ENCODE measurements at places on chromosomes 11 and 22. TPM values are rescaled to one million over a fixed set of nuclear protein-coding genes. Genes with fewer than 3 reads are reported as not detected.

DNA sequence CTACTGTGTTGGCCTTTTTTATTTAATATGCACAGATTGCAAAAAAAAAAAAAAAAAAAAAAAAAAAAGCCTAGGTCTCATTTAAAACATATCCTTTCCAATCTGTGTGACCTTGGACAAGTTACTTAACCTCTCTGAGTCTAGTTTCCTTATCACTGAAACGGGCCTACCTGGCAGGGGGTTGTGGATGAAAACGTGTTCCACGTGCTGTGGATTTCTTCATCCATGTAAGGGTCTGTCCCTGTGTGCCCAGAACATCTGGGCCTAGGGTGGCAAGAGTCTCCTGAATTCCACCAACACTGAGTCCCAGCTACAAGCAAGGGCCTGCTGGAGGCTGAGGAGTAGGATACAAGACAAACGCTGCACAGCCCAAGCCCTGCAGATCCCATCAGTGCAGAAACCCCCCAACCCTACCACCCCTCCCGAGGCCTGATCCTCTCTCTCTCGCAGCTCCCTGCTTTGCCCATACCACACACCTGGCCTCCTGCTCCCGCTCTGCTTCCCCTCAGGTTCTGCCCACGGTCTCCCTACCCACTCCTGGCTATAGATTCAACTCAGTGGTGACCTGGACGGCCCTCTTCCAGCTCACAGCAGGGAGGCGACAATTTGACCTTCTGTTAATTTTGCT lies 4.7 kb upstream of the GNAZ start:
- no peak for DNase-seq

Gene AMPD3
- polyA plus RNA-seq: 6.4 TPM

- no peak for DNase-seq
Observed at GRCh38 chr22:23846081-23846469, 7.3 kb upstream of the DERL3 start.

Gene TREH
- 0.41 TPM for polyA plus RNA-seq

Gene H19
- polyA plus RNA-seq: 1,758 TPM

DNA sequence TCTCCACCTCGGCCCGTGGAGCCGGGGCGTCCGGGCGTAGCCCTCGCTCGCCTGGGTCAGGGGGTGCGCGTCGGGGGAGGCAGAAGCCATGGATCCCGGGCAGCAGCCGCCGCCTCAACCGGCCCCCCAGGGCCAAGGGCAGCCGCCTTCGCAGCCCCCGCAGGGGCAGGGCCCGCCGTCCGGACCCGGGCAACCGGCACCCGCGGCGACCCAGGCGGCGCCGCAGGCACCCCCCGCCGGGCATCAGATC lies 439 bp downstream of the YAP1 start:
- no peak for DNase-seq

DNA sequence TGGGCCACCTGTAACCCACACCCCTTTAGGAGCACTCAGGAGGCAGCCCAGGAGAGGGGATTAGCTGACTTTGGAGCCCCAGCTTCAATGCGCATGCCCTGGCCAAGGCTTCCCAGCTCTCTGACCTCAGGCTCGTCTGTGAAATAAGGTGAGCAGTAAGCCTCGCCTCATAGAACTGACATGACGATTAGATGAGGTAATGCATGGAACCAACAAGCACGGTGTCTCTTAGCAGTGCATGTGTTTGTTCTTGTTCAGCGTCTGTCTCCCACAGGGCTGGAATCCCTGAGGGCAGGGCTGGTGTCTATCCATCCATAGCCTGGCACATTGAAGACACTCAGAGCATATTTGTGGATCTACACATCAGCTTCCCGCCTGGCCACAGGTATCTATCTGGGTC lies 415.4 kb downstream of the MN1 start:
- no peak for DNase-seq

GRCh38 chr11:9893474-9893873 lies 229.6 kb downstream of the SWAP70 start:
- DNase-seq: no peak

Gene OR52I2
- 0.03 TPM for polyA plus RNA-seq

Gene MMP27
- not detected for polyA plus RNA-seq

- DNase-seq: no peak
Observed at GRCh38 chr11:68189888-68190287, 23.2 kb downstream of the KMT5B start.

- no peak for DNase-seq
Observed at GRCh38 chr22:27063406-27063805, 406.0 kb downstream of the MIAT start.

DNA sequence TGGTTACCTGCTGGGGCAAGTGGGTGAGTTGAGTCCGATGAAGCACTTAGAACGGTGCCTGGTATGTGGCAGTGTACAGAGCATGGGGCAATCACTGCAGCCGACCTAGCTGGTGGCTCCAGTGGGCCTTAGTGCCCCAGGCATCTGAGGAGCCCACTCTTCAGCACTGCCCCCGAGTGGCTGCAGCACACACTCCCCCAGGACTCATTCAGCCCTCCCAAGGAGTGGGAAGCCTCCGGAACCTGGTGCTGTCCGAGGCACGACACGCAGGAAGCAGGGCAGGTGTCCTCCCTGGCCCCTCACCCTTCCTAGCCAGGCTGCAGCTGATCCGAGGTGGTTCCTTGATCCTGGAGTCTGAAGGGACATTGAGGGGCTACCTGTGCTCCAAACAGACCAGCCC lies 42.4 kb upstream of the PRODH start:
- no peak for DNase-seq

GRCh38 chr11:123069908-123070821 lies 8.2 kb upstream of the HSPA8 start:
- DNase-seq: no peak

GRCh38 chr11:5596607-5597201 lies at the start of gene TRIM6:
Gene TRIM6 (plus strand): TSS chr11:5596637. CDS start chr11:5596898, 261 bp downstream.
- DNase-seq: peak; percentile 31

Gene GRIA4
- polyA plus RNA-seq: 0.88 TPM

DNA sequence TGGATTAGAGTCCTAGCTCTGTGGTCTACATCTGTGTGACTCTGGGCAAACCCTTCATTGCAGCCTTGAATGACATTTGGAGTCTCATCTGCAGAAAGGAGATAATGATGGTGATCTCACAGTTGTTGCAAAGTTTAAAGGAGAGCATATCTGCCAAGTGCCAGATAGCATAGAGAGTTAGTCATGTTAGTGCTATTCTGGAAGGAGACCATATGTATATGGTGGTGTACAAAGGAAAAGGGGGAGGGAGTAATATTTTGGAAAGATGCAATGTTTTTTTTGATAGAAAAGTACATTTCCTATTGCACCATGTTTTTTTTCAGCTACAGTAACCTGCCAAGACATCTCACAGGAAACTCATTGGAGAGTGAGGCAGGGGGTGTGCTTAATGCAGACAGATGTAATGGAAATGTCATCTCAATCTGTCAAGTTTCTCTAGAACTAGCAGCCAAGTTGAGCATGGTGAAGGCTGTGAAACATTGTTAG lies 92.1 kb upstream of the NARS2 start:
- DNase-seq: no peak

- DNase-seq: no peak
Observed at GRCh38 chr11:78189174-78189724, 530 bp downstream of the USP35 start.

Gene SHISAL1
- polyA plus RNA-seq: 1.9 TPM

- no peak for DNase-seq
Observed at GRCh38 chr11:77559686-77560401, 29.9 kb upstream of the AQP11 start.

DNA sequence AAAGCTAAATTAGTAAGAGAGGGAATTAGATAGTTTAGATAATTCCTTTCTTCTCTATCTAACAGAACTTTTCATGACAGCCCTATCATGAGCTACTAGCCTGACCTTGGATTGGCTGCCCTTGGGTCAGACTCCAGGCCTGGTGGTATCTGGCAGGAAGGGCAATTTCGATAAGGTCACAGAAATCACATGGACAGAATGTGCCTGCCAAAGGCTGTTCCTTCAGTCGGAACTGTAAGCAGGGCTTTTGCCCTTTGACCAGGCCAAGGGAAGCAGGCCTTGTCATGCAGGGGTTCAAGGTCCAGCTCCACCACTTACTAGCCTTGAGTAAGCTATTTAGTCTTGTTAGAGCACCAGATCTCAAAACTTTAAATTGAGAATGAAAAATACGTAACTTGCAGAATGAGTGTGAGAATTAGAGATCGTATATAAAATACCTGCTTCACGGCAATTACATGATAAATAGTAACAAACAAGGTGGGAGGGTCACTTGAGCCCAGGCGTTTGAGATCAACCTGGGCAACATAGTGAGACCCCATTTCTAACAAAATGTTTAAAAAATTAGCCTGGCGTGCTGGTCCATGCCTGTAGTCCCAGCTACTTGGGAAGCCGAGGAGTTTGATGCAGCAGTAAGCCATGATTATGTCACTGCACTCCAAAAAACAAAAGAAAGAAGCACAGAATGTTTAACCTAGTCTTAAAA lies 60.8 kb upstream of the SC5D start:
- DNase-seq: no peak

GRCh38 chr11:61531044-61531443 lies 22.5 kb downstream of the LRRC10B start:
- no peak for DNase-seq

DNA sequence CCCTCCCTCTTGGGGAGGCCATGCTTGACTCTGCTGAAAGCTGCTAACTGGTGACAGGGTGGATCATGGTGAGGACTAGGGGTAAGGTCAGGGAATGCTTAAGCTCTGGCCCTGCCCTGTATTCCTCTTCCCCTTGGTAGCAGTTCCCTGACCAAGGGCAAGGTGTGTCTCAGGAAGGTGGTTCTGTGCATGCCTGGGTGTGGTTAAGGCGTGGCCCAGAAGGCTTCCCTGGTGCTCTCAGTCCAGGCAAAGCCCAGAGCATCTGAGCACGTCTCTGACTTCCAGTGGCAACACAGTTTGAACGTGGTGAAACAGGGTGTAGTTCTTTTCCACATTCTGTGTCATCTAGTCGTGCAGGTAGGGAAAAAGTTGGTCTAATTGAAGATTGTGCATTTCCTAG lies 53.1 kb upstream of the HORMAD2 start:
- DNase-seq: no peak

- DNase-seq: peak; percentile 39
Observed at GRCh38 chr11:66011239-66011784, 496 bp upstream of the CST6 start.

Gene LRRC51
- polyA plus RNA-seq: 22.3 TPM

Gene PRAME
- polyA plus RNA-seq: 0.90 TPM

Gene BAD
- polyA plus RNA-seq: 61.2 TPM

- DNase-seq: no peak
Observed at GRCh38 chr11:76704171-76704948, 33.8 kb upstream of the LRRC32 start.

Gene RRM1
- polyA plus RNA-seq: 73.3 TPM

- peak; percentile 54 for DNase-seq
Observed at GRCh38 chr11:116240710-116241109, 532.1 kb downstream of the BUD13 start.

GRCh38 chr11:34972892-34973291 lies 56.5 kb downstream of the PDHX start:
- no peak for DNase-seq

DNA sequence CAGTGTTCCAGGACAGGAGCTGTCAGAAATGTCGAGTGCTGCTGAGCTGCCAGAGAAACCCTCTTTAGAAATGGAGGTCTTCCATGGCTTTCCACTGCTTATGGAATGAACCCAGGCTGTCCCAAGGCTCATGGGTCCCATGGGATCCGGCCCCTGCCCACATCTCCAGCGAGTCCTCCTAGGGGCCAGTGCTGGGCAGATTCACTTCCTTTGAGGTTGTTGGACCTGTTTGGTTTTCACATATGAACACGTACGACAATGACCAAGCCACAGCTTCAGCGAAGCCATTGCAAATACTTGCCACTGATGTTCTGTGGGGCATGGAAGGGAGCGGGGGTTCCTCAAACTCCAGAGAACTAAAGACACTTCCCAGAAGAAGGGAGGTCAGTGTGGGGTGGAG lies 483.3 kb downstream of the TBC1D22A start:
- no peak for DNase-seq

DNA sequence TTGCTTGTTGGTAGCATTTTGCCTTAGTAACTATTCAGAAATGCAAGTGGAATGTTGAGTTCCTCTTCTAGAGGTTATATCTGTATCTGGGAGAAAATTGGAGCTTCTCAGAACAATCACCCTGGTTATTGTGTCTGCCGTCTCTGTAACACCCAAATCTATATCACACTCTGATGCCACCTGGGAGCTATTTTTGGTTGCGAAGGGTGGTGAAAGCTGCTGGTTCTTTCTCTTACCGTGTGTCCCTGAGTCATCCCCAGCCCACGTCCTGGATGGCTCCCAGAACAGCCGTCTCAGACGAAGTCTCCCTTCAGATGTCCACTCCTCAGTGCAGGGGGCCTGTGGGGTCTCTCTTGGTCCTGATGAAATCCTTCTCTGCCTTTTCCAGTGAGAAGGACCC lies 83.5 kb downstream of the C22orf31 start:
- no peak for DNase-seq

- DNase-seq: no peak
Observed at GRCh38 chr11:78967811-78968210, 393.1 kb upstream of the NARS2 start.

Gene ANO1
- 13.1 TPM for polyA plus RNA-seq

Gene DEFB131B
- polyA plus RNA-seq: 2.0 TPM

GRCh38 chr11:100004541-100004940 lies 682.5 kb upstream of the ARHGAP42 start:
- no peak for DNase-seq
